Right renal cortex interstitium (tissue), 3 donors: ENCODE measurements at places on chromosomes 6 and 20.

DNA sequence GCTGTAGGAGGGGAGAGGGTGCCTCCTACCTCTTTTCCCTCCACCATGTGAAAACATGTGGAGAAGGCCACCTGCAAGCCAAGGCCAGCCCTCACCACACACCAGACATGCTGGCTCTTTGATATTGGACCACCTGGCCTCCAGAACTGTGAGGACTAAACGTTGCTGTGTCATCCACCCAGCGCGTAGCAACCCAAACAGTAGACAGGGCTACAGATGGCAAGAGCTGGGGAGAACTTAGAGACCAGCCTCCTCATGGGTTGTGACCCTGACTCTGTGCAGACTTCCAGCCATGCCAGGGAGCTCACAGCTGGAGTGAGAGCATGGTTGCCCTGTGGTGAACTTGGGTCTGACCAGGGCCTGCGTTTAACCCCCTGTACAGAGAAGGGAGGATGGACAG lies 195.9 kb upstream of the CST7 start:
- DNase-seq = no peak

DNA sequence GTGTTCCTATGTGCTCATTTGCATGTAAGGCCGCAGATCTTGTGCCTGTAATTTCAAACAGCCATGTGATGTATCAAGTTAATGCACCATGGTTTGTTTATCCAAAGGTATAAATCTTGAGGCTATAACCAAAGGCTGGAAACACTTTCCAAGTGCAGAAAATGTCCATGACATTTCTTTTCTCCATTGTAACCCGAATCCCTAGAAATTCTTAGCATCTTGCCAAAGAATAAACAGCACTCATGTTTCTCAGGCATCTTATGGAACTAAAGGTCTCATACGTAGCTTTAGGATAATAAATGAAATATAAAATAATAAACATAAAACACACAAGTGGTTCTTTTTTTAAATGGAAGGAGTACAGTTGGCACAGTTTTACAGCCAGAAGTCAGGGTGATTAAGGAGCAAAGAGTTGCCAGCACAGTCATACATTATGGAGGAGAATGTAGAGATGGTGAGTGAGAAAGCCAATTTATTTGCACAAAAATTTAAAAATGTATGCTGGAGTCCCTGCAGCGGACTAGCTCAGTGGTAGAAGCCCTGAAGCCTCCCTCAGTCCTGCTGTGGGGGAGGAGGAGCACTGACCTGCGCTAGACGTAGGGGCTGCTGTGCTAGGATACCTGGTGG lies 18.0 kb downstream of the CDH26 start:
- DNase-seq = no peak

- no peak for DNase-seq
Observed at GRCh38 chr20:40326784-40327183, 362.3 kb downstream of the MAFB start.

DNA sequence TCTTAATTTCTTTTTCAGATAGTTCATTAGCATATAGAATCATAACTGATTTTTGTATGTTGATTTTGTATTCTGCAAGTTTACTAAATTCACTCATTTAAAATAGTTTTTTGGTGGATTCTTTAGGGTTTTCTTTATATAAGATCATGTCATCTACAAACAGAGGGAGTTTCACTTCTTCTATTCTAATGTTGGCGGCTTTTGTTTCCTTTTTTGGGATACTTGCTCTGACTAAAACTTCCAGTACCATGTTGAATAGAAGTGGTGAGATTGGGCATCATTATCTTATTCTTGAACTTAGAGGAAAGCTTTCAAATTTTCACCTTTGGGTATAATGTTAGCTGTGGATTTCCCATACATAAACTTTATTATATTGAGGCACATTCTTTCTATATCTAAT lies 296.9 kb downstream of the BCKDHB start:
- no peak for DNase-seq

DNA sequence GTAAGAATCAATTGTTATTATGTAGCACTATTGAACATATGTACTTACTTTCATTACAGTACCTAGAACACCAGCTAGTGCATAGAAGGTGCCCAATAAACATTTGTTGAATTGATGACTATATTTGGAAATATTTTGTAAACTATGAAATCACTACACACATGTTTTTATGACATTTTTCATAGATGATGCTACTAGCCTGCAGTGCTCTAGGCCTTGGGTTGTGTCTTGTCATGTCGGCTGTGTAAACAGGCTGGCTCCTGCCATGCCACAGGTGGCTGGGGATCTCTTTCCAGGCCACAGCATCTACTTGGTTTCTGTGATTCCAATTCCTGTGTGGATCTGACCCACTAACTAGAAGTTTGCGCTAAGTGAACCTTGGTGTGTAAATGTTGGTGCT lies 43.3 kb upstream of the EDN1 start:
- DNase-seq = no peak

DNA sequence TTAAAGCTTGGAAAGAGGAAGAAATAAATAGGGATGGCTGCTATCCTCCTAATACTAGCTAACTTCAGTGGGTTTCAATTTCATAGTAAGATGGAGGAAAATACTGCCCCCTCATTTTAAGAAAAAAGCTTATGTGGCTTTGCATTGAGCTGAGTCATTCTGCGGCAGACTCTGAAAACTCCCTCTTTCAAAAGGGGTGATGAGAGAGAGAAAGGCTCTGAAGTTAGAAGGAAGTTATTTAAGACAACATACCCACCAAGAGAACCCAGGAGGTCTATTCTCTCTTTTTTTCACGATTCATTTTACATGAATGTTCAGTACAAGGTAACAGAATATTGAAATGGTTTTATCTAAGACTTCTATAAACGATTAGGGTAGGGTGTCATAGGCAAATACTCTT lies 4.5 kb downstream of the PRDM13 start:
- no peak for DNase-seq

DNA sequence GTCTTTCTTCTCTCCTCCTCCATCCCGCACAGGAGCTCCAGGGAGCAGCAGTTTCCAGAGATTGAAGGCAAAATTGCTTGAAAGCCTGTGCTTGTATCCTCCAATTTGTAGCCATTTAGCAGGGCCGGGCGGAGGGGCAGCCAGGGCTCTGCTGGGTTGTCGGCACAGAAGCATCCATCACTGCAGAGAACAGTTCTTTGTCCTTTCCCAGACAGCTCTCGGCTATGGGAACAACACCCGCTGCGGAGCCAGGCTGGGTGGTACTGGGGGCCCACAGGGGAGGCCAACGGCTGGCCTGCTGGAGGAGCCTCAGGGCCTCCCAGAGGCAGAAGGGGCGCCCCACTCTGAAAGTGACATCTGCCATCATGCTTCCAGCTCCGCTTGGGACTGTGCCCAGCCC lies 7.8 kb downstream of the HRH3 start:
- no peak for DNase-seq

- DNase-seq = no peak
Observed at GRCh38 chr20:57672164-57672563, 37.7 kb downstream of the PMEPA1 start.
